NCI-H1436 treated with DMSO at 0.1 percent for 48 hours (cell line): ENCODE measurements at places on chromosomes 4 and X.

GRCh38 chr4:91222014-91222413, 1081.8 kb upstream of the GRID2 start:
- no peak for DNase-seq

DNA sequence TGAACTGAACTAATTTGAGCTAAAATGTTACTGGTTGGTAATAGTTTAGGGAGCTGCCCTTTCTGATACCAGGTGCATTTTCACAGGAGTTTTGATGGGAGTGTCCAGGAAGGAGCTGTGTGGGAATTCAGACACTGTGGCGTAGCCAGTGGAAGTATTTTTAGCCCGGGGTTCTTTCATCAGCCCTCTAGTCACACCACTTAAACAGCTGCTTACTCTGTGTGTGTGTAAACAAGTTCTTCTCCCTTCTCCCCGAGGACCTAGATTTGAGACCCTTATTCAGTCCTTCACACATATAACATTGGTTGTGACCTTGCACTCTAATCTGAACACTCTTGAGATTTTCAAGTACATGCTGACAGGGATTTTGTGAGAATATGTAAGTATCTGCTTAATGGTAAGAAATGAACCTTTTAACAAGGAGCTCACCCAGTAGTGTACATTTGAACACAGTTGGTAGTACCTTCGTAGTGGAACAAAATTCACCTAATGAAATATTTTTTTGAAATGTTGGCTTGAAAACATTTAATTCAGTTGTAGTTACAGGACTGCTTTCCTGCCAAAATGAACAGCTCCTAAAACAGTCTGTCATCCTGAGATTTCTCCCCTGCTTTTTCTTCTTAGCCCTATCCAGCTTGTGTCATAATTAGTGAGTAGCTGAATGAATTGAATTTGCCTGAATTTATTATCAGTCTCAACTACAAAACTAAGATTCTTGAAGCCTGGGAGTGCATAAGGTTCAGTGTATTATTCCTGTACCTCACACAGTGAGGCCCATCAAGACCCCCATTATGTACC, 61.8 kb downstream of the BMPR1B start:
- DNase-seq = no peak

DNA sequence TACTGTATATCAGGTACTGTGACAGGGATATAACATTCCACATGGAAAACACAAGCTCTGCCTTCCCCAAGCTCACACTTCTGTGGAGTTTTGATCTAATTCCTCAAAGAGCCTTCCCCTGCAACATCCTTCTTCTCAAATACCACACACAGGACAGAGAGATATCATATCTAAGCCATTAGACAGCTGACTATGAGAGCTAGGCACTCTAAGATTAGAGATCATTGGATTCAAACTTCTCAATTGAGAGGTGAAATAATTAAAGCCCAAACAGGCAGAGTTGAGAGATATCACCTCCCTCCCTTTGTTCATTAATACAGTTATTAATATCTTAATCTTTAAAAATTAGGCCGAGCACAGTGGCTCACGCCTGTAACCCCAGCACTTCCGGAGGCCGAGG, 25.0 kb downstream of the TEC start:
- no peak for DNase-seq

DNA sequence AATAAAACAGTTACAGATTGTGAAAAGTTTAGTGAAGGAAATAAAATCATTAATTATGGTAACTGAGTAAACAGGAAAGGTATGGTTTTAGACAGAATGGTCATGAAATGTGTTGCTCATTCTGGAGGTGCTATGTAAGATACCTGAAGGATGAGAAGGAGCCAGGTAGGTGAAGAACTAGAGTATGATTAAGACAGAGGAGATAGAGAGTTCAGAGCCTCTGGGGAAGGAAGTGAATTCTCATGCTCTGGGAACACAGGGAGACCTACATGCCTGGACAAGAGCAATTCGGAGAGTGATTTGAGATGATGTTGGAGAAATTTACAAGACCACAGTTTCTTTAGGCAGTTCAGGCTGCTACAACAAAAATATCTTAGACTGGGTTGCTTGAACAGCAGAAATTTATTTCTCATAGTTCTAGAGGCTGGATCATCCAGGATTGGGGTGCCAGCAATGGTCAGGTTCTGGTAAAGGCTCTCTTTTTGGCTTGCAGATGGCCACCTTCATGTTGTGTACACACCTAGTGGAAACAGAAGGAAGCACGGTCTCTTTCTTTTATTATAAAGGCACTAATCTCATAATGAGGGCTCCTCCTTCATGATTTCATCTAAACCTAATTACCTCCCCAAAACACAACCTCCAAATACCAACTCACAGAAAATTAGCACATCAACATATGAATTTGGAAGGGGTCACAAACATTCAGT, 1416.1 kb downstream of the PCDH7 start:
- DNase-seq = no peak

DNA sequence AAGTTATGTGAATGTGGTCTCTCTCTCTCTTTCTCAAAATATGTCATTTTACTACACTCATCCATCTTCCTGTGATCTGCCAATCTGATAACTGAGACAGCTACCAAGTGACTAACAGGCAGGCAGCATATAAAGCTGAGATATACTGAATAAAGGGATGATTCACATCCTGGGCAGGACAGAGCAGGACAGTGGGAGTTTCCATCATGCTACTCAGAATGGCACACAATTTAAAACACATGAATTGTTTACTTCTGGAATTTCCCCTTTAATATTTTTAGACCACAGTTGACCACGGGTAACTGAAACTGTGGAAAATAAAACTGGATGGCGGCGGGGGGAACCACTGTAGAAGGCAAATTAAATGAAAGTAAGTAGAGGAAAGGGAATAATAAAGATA, 58.6 kb upstream of the DCTD start:
- DNase-seq = no peak

DNA sequence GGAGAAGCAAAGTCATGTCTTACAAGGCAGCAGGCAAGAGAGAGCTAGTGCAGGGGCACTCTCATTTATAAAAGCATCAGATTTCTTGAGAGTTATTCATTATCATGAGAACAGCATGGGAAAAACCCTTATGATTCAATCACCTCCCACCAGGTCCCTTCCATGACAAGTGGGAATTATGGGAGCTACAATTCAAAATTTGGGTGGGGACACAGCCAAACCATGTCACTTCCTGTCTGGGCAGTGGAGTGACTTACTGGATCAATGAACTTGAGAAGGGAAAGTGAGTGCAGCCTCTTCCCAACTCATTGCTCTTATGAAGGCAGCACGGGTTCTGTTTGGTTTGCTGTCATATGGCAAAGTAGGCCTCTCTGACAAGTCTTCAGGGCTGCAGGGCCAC, 261.8 kb upstream of the TAPT1 start:
- DNase-seq = no peak

GRCh38 chr4:150682126-150682525, 100.2 kb downstream of the MAB21L2 start:
- no peak for DNase-seq

- DNase-seq = no peak
These were observed 47.1 kb upstream of the TSPAN7 start for GRCh38 chrX:38514016-38514854.

DNA sequence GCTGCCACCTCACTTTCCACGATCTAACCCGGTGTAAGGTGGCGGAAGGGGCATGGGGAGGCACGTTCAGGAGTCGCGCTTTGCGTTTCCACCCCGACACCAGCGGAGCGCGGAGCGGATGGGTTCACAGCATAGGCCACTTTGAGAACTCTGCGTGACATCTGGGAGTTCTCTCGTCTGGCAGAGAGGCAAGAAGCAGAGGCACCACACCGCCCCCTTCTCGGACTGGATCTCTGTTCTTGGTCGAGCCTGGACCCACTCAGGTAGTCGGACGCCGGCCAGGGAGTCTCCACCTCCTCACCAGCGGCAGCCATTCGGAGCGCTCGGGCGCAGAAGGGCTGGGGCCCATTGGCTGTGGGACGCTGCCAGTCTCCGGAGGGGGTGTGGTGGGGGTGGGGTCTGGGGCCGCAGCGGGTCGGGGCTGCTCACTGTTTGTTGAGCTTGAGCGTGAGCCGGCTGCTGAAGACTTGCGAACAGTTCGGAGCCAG, at the start of gene DACH2:
TSS of gene DACH2 (plus strand) at position 428 of the 488 bp plus-strand sequence.
- DNase-seq = no peak

GRCh38 chrX:154012336-154012991, 7.2 kb downstream of the IRAK1 start:
- DNase-seq = no peak

DNA sequence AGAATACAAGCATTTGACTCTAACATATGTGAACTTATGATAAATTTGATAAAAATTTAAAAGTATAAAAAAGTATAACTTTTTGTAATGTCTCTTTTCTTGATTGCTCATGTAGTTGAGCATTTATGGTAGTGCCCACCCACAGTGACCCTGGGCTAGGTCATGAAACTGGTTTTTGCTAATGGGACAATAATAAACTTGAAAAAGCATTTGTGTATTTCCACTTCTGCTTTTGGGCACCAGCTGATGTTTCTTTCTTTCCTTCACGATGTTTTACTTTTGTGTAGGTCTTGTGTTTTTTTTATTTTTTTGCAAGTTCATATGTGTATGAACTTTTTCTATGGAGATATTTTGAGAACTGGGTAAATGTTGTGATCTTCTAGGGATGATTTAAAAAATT, 313.1 kb downstream of the CBLL2 start:
- no peak for DNase-seq

GRCh38 chrX:137566746-137567679, 1.1 kb downstream of the ZIC3 start:
- no peak for DNase-seq

GRCh38 chrX:155747520-155747919, 133.6 kb upstream of the VAMP7 start:
- DNase-seq = peak; percentile 3

GRCh38 chr4:40059362-40059761, 2.7 kb downstream of the N4BP2 start:
- DNase-seq = no peak

DNA sequence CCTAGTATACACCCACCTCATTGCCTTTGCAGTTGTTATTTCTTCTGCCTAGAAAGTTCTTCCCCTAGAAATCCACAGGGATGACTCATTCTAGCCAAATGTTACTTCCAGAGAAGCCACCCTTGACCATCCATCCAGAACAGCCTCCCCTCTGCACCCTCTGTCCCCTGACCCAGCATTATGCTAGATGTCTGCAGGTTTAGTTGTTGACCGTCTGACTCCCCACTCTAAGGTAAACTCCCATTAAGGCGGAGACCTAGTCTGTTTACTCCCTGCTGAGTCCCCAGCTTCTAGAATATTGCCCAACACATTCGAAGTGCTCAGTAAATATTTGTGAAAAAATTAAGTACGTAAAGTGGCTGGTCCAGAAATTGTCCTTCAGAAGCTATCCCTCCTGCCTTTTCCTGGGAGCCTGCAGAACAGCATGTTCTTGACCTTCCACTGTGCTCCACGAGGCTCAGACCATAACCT, 11.0 kb downstream of the SRD5A3 start:
- no peak for DNase-seq

DNA sequence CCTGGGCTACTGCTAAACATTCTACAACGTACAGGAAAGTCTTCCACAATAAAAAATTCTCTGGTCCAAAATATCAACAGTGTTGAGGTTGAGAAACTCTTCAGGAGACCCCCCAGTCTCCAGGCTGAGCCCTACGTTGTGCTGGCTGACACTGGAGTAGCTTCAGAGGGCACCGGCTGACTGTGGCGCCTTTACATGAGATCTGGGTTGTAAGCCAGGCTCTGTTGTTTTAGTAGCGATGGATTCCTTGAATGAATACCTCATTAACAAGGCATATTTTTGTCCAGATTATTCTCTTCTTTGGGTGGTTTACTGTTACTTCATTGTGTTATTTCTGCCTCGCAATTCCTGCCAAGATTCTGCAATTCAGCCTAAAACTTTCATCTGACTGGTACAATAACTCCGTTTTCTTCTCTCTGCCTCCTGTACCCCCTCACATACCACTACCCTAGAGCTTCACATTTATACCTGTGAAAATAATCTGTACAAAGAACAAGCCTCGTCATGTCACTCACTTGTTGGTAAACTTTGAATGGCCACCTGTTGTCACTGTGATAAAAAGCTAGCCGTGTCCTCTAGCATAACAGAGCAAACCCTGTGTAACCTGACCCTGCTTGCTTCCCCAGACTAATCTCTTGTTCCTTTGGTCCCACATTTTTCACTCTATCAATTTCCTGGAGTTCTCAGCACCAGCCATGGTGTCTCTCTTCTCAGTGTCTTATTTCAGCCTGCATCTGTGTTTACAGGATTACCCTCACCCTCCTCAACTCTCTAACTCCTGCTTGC, 1476.1 kb upstream of the TENM3 start:
- no peak for DNase-seq

DNA sequence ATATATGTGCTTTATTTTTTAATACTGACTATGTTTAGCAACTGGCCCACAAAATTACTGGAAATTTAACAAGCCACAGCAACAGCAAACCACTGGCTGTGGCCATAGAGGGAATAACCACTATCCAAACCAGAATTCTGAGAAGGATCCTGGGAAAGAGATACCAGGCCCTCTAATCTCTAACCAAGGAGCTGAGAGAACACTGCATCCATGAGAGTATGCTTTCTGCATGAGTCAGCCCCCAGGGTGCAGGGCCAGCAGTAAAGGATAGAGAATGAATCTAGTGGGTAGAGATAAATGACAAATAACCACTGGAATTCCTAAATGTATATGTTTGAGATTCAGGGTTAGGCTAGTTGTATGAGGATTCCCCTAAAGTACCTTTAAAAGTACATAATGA, 221.8 kb downstream of the KIT start:
- DNase-seq = no peak
